ENCODE measurements at places on chromosomes 11 and 22.

DNA sequence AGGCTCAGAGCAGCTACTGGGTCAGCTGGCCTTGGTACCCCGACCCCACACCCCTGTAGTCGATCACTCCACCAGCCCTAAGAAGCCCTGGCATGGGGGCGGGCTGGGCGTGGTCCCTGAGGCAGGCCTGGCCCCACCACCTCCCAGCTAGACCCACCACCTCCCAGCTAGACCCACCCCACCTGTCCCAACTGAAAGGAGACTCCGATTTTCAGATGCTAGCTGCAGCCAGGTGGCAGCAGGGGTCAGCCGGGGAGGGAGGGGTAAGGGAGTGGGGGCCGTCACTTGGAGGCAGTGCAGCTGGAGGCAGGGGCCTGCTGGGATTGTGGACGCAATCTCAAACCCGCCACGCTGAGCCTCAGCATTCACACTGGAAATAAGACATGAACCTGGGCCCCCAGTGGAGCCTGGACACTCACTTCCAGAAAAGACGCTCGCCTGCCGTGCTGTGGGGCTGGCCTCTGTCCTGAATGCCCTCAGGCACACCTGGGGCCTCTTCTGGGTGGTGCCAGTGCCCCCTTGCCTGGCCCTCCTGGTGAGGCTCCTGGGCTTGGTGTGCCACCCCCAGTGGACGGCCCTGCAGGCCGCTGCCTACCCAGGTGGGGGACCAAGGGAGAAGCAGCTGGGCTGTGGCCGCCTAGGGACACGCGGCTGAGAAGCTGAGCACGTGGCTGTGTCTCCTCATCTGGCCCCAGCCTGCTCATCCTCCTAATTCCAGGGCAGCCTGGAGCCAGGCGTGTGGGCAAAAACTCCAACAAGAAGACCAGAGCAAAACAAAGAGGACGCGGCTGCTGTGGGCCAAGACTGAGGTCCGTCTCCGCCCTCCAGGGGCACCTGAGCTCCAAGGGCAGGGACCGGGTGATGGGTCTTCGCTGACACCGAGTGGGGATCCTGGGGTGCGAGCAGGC, 26.7 kb downstream of the OSBPL5 start:
- DNase-seq: no peak

DNA sequence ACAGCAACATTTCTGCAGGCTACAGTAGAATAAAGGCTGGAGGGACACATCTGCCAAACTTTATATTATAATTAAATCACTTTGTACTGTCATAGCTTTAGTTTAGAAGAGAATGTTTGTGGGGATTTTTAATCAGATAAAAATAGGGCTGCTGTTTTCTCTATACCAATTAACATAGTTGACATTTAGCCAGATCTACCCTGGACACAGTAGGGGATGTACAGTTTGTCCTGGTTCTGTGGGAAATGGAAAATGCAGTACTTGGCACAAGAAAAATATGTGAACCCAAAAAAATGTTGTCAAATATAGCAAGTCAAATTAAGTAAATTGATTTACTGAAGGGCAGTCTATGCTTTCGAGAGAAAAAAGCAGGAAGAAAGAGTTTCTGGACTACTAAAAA, 20.8 kb upstream of the PICALM start:
- DNase-seq: no peak

DNA sequence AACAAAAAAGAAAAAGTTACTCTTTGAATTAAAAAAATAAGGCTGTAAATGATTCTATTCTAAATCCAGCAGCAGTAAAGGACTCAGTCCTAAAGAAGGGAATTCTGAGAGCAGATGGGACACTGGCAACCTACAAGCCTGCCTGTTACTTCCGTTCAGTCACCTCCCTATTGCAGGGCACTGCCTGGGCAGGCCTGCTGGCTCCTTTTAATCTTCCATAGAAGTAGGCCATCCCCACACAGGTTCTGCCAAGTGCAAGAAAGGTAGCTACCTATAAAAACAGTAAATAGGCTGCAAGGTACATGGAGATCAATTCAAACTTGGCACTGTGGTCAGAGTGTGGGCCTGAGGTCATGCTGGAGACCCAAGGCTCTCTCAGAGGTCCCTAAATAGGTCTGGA, 136.4 kb downstream of the TRIM44 start:
- DNase-seq: no peak

GRCh38 chr11:110490886-110491285, 61.1 kb downstream of the FDX1 start:
- DNase-seq: no peak

- no peak for DNase-seq
Measured at GRCh38 chr11:73389134-73389525, 12.9 kb downstream of the RELT start.

DNA sequence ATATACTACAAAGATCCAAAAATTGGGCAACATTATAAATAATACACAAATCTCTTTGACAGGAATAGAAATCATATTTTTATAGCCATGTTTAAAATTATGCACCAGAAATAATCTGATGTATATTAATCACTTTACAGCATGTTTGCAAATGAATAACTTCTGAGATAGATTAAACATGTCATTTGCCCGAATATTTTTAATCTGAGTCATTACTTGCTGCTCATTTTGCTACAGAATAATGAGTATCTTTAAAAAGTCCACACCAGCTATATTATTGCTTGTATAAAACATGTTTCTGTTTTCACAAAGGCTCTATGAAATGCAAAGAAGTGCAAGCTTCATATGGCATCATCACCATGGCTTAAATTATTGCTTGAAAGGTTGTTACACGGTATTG, 336.8 kb downstream of the GUCY1A2 start:
- DNase-seq: no peak

DNA sequence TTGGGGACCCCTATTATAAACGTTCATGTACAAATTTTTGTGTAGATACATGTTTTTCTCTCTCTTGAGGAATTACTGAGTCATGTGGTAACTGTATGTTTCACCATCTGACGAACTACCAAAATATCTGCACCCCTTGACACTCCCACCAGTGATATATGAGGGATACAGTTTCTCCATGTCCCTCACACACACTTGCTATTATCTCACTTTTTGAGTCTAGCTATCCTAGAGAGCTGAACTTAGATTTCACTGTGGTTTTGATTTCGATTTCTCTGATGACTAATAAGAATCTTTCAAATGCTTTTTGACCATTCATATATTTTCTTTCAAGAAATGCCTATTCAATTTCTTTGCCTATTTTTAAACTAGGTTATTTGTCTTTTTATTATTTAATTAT, 200.2 kb downstream of the PGR start:
- peak; percentile 8 for DNase-seq

DNA sequence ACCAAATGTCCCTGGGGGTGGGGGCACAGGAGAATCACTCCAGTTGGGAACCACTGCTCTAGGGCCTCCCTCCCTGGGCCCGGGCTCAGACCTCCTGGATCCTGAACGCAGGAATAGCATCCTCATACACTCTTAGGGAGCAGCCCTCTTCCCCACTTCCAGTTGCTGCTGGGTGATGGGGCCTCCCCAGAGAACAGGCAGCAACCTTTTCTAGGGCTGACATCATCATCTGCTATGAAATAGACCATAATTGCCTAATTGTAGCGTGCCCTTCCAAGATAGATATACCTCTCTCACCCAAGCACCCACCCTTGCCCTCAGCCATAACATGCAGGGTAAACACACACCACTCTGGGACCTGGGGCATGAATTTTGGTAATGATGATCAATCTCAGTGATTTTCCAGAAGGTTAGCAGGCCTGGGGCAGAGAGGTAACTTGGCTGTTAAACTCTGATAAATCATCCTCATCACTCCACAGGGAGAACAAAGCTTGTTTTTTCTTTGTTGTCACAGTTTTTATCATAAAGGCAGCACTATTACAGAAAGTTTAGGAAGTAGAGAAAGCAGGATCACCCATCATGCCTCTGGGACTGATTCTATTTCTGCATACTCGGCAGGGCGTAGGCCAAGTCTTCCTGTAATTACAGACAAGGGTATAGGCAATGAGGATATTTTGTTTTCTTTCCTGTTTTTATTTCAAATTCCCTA, 88.3 kb upstream of the PRDM11 start:
- no peak for DNase-seq

- DNase-seq: no peak
Measured at GRCh38 chr11:120132645-120133185, 5.2 kb downstream of the TRIM29 start.

DNA sequence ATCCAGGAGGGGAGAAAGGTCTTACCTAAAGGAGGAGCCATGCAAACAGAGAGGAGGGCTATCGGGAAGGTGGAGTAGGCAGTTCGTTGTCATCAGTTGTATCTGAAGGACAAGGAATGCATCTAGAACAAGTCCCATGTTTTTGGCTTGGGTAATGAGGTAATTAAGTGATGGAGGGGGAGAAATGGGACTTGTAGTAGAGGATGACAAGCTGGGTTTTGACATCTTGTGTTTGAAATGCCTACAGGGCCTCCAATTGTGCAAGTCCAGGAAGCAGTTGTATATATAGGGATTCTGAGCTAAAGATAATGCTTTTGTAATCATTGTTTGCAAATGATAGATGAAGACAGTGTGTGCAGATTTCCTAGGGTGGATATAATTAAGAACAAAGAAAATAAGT, 622.8 kb downstream of the NTM start:
- DNase-seq: no peak

DNA sequence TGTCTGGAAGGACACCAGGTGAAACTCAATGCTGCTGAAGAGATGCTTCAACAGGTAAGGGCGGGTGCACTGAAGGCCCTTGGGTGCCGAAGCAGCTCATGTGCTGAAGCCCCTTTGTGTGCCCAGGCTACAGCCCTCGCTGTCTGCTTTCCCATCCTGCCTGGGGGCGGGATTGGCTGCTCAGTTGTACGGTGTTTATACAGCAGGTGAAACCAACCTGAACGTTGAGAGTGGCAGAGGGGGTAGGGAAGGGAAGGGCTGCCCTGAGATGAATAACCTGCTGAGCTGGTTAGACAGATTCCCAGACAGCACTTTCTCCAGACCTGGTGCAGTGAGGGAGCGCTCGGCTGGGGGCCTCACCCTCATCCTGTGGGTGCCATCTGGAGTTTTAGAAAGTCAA, 75.7 kb downstream of the CYB5R2 start:
- DNase-seq: no peak

DNA sequence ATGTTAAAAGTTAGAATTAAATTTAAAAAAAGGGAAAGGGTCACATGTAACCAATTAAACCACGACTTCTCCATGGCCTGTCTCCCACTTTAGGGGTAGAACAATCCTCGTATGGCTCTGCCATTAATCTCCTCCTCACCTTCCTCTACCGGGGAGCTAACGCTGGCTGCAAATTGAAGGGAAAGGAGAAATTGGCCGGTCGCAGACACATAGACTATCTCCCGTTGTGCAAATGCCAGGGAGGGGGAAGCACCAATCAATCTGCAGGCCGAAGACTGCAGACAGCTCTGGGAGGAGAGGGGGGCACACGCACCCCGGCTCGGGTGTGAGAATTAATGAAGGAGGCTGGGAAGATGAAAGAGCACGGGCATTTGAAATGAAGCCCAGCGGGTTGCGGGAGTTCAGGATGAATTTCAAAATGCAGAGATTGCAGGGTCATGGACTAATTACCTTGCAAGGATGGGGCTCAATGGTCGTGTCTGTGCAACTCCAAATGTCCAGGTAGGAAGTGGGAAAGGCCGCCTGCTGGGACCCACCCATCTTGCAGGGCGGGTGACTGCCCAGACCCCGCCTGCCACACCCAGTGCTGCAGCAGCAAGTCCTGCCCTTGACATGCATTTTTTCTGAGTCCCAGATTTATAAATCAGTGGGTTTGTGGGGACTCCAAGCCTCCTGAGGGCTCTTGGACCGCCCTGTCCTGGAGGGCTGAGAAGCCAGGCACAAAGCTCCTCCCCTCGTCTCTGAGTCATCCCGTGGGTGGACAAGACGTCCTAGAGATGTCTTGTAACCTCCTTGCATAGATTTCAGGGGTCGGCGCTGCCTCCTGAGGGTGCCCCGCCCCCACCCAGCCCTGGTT, 534.2 kb downstream of the TBC1D22A start:
- DNase-seq: peak; percentile 16

GRCh38 chr11:9280655-9281301, 15.6 kb upstream of the DENND5A start:
- peak; percentile 47 for DNase-seq

DNA sequence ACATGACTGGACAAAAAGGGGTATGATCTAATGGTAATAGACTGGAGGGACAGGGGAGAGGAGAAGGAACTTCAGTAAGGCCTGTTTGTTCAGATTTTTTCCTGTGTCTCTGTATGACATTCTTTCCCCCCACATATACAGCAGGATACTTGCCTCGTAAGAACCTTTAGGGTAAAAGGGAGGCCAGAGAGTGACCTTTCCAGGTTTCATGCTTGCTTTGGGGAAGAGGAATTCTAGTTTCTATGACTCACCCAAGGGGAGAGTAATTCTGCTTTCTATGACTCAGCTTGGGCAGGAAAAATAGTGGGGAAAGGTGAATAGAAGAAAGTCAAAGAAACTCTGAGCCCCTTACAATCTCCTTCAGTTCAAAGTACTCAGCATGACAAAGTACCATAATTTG, 457.0 kb downstream of the DLG2 start:
- no peak for DNase-seq

DNA sequence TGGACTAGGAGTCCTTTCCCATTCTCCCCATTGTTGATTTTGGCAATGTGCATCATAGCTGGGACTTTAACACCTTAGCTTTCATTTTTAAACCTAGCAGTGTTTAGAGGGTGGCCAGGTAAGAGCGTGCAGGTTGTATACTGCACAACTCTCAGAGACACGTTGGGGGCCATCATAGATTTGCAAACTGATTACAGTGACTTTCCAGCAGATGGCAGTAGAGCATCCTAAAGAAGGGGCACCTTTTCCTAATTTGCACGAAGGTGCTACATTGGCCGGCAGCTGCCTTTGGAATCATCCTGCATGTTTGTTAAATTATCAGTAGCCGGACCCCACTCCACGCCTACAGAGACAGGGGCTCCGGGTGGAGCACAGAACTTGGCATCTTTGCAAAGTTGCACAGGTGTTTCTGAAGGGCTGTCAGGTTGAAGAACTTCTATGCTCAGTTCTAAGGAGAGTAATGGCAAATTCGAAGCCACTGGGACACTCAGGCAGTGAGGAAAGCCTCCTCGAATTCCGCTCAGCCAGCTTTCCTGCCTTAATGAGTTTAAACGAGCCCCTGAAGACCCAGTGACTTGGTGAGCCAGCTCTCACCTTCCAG, 7.7 kb downstream of the LHFPL7 start:
- DNase-seq: peak; percentile 73

DNA sequence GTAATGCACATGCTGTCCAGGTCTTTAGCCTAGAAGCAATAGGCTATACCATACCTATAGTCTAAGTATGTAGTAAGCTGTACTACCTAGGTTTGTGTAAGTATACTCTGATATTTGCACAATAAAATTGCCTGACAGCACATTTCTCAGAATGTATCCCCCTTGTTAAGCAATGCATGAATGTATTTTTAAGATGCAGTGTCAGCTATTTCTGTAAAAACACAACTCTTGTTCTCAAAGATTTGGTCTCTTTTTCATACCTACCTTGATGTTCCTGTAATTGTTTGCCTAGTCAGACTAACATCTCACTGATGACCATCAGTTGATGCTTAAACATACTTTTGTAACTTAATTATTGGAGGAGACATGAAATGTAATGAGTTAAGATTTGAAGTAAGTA, 619.9 kb downstream of the CNTN5 start:
- DNase-seq: no peak

DNA sequence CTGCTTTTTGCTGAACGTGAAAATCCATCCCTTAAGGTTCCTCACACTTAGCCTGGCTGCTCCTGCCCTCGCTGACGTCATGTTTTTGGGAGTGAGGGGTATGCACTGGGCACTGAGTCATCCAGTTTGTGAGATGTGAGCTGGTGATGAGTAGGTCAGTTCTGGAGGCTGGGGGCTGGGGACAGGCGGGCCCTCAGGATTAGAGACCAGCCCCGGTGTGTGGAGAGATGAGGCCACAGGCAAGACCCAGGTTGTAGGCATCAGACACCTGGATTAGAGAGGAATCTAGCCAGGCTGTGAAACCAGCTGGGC, 9.2 kb downstream of the KCNC1 start:
- DNase-seq: no peak

- no peak for DNase-seq
Measured at GRCh38 chr22:24463071-24463760, 31.9 kb upstream of the UPB1 start.
